ENCODE measurements at places on chromosomes 5 and 9.

DNA sequence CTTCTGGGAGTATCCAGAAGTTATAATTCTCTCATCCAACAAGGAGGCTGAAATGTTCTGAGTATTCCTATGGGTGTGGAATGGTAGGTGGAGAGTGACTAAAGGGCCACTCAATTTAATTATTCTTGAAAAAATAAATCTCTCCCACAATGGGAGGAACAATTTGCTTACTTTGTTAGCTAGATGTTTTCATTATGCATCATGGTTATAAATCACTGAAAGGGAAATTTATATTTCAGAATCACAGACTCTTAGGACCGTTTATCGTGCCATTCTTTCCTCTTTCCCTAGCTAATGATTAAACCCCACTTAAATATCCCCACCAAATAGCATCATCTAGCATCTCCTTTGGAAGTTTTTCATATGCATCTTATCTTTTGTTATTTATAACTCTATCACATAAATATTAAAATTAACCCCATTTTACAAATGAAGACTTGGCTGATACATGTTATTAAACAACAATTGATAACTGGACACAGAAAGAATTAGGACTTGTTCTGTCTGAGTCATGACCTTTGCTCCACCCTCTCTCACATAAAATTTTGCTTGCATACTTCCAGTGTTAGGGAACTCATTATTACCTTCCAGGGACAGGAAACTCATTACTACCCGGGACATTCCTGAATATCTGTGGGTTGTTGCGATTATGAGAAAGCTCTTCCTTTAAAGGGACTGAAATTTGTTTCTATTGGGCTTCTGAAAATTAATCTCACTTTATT lies 94.9 kb upstream of the NMUR2 start:
- DNase-seq, result no peak

DNA sequence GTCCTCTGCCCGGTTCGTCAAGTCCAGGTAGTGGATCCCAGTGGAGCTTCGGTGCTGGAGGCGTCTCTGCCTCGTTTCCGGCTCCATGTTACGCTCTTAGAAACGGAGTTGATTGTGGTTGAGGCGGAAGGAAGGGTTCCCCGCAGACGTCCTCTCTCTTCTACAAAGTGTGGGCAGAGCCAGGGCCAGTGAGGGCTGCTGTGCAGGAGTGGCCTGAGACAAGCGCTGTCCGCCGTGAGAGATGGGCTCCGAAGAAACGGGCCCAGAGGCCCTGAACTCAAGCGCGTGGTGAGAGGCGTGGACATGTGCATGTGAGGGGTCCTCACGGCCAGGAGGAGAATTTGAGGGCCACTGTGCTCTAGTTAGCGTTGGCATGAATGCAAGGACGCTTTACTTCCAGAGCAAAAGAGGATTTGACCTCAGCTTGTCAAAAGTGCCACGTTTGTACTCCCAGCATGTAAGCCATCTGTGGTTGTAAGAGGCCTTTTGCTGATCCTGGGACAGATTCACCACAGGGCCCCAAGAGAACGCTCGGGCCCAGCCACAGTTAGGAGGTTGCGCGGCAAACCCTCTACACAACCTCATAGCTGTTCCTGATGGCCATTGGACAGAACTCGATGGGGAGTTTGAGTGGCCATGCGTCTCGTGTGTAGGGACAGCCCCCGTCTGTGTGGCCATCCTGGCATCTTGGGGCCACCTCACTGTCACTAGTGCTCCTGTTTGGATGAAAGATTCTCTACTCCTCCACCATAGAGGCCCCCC lies 10.2 kb downstream of the MAN1B1 start:
- DNase-seq, result no peak

DNA sequence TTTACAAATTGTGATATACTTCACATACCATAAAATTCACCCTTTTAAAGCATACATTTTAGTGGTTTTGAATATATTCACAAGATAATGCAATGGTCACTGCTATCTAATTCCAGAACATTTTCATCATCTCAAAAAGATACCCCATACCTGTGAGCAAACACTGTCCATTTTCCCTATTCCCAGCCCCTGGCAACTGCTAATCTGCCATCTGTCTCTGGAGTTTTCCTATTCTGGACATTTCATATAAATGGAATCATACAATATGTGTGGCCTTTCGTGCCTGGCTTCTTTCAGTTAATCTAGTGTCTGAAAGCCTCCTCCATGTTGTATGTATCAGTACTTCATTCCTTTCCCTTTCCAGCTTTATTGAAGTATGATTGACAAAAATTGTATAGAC lies 14.7 kb downstream of the SNX30 start:
- no peak for DNase-seq

DNA sequence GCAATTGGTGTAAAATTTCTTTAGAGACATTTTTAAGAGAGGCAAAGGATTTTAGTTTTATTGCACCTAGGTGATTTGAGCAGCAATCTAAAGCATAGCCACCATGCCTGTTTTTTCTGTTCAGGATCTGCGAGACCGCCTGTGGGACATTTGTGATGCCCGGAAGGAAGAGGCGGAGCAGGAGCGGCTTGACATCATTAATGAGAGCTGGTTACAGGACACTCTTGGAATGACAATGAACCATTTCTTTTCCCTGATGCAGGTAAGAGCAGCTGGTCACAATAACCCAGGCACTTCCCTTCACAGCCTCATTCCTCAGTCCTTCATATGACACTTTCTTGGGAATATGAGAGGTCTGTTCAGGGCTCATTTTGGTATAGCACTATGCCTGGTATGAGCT lies 103.2 kb upstream of the IL7R start:
- DNase-seq, result no peak

GRCh38 chr9:90870621-90871326 lies 69.2 kb downstream of the SYK start:
- DNase-seq, result no peak

DNA sequence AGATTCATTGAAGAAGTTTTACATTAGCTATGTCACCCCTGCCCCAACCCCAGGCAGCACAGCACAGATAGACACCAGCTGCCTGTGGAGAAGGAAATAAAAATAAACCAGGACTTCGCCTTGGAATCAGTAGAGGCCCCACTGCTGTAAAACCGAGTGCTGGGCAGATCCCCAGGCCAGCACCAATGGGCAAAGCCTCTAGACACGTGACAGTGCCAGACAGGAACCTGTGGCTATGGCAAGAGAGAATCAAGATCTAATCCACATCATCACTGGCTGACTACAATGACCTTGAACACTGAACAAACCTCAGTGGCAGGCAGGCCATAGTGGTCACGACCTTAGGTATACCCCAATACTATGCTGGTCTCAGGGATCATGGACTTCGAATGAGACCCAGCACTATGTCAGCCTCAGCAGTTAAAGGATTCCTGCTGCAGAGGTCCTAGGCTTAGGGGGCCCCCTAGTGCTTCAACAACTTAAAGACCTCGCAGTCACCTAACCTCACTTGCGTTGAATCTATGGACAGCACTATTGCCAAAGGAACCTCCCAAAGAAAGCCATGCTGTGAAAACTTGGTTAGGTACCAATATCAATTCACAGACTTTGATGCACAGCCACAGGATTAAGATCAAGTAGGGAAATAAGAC lies 2118.6 kb upstream of the C9orf72 start:
- no peak for DNase-seq

DNA sequence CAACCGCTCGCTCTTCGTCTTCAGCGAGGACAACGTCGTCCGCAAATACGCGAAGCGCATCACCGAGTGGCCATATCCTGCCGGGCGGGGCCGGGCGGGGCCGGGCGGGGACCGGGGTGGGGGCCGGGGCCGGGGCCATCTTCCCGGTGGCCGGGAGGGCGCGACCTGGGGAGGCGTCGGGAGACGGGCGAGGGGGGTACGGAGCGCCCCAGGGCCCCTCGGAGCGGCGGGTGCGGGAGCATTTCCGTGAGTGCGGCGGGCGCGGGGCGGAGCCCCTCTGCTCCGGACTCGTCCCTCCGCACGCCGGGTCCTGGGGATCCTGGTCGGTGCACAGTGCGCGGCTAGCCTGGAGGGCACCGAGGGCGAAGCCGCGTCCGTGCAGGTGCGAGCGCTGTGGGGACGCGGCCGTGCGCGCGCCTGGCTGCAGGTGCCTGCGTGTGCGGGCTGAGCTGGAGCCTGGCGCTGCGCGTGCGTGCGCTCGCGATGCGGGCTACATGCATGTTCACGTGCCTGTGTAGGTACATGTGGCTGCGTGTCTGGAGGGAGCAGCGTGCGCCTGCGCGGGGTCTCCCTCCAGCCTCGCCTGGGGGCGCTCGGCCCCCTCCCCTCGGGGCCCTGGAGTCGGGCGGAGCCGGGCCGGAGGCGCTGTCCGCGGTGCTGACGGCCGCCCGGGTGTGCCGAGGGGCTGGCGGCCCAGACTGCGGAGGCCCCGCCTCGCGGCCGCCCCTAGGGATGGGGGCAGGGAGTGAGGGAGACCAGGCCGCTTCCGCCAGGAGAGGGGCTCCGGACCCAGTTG lies 762 bp downstream of the CACNA1B start:
- peak; percentile 80 for DNase-seq

GRCh38 chr9:85610074-85610860 lies 131.5 kb downstream of the AGTPBP1 start:
- peak; percentile 47 for DNase-seq

DNA sequence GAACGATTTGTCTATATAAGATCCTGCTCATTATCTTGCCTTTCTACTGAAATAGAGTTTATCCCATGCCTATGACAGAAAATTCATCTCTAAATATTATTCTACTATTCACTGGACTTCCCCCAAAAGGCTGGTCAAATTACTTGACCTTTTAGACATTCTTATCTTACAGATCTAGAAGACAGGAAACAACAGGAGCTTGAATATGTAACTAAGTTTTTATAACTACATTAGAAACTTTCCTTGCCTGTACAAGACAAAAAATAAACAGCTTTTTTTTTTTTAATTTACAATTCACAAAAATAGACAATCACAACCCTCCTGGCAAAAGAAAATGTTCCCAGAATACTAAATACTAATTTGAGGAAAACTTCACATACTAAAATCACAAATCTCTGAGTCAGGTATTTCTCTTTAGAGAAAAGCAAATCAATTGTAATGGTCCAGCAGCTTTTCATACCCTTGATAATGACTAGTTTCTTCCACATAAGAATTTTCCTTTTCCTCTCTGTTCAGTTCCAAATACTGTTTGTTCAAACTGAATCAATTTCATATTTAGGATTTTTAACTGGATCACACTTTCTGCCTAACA lies 68.6 kb downstream of the MLLT3 start:
- no peak for DNase-seq

DNA sequence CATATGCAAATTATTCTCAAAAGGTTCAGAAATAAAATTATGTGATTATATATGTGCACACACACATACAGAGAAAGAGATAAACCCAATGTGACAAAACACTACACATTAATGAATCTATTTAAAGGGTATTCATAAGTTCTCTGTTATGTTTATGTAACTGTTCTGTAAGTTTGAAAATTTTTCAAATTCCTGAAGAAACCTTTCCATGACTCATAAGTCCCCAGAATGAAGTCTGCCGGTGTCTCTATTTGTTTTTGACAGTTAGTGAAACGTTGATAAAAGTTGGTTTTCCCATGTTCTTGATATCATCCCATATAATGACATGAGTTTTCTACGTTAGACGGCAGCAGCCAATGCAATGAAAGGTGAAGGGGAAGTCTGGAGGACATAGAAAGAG lies 199.5 kb upstream of the PUM3 start:
- DNase-seq, result no peak

DNA sequence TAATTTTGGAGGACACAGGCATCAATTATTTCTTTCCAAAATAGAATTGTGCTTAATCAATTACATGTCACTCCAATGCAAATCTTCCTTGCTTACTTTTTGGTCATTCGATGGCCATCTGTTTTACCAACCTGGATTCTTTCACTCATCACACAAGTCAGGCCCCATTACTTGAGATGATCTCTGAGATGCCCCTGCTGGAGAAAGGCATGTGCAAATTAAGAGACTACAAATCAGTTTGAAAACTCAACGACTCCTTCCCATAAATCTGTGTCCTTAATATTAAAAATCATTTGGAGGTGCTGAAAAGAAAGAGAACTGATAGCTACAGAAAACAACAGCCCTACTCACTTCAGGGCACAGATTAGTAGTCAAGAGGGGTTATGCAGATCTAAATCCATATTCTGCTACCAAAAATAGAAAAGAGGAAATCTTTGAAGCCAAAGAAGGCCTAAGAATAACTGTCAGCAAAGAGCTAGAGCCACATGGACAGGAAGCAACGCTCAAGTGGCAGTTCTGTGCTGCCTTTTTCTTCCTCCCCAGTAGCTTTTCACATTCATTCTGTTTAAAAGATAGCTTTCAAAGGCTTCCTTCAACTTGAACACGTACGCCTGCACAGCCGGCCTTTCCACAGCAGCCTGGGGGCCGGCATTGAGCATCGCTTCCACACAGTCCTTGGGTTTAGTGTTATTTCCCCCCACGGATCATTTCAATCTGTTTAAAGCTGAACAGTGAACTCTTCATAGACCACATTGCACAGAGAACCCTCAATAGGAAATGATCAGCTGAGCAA lies 79.3 kb upstream of the MAP3K1 start:
- DNase-seq, result peak; percentile 59

DNA sequence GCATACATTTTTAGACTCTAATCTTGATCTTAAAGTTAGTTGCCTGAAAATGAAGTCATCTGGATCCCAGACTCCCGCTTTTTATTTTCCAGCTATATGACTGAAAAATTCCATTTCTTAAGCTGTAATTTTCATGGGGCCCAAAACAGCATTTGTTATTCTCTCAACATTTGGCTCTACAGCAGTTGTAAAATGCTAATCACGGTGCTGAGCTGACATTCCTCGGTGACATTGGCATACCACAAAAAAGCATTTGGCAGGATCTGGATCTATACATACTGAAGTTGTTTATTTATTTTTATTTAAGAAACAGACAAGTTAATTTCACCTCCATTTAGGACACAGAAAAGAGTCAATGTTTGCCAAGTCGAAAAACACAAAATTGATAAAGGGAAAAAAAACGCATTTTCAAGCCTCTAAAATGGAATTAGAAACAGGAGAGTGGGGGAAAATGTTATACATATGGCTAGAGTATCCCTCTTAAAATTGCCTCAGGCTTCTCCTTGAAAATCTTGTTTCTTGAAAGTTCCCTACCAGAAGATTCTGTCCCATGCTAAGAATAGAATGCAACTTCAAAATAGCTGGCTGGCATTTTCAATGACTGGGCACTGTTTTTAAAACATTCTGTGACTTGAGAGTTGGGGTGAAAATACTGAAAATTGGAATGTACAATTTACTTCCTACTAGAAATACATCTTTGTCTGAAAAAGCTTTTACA lies 207.5 kb upstream of the TBCA start:
- no peak for DNase-seq

DNA sequence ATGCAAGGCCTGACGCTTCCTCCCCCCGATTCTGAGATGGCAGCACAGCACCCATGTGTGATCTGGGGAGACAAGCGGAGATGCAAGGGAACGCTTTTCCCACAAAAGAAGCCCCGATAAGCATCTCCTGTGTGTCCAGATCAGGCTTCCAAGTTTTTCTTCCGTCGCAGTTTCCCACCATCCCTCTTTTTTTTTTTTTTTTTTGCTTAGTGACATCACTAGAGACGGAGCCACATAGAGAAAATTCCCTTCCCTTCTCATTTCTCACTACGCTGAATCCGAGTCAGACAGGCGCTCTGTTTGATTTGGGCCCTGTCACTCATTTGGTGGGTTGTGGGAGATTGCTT lies 160.9 kb downstream of the HSD17B3 start:
- no peak for DNase-seq

GRCh38 chr5:111277061-111277460 lies 52.9 kb downstream of the CAMK4 start:
- no peak for DNase-seq

- DNase-seq, result no peak
Measured at GRCh38 chr9:16135968-16136367, 583.1 kb downstream of the CCDC171 start.

Measured in right kidney (tissue), 9 donors.